Activated CD4-positive, alpha-beta memory T cell treated with anti-CD3 and anti-CD28 coated beads, Interleukin-2, amount 10 ng/mL, durations not matched to agents 7 days and 5 days (primary cell): ENCODE measurements at places on chromosomes 6 and 20. TPM values are rescaled to one million over a fixed set of nuclear protein-coding genes. Genes with fewer than 3 reads are reported as not detected.

HAO1 gene
- total RNA-seq: not detected

HMGCLL1 gene
- total RNA-seq: not detected

SLC22A2 gene
- total RNA-seq: not detected

GRCh38 chr6:98039904-98040607 lies 757.0 kb upstream of the MMS22L start:
- H3K4me3 ChIP-seq: no peak overlapping the region
- DNase-seq: no peak
- H3K27me3 ChIP-seq: no peaks in the 10 kb centered on the region
- no peaks in the 10 kb centered on the region for H3K36me3 ChIP-seq
- H3K4me1 ChIP-seq: no peaks in the 10 kb centered on the region

DNA sequence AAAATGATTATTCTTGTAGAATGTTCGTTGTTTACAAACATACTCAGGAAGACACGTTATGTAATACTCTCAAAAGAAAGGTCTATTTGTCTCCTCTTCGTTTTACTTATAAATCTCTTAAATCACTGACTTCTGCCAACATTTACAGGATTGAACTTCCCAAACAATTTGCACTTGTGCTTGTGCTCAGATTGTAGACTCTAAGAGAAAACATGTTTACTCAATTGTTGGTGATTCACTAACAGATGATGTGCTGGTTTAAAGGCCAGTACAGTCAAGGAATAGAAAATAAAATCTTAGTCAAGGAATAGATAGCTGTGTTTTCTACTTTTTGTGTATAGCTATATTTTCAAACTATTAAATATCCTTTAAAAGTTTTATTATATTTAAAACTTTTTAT lies 172.8 kb downstream of the GJA1 start:
- no peaks in the 10 kb centered on the region for H3K4me1 ChIP-seq
- DNase-seq: no peak
- H3K36me3 ChIP-seq: no peaks in the 10 kb centered on the region
- no peak overlapping the region for H3K4me3 ChIP-seq
- no peak overlapping the region for H3K27ac ChIP-seq
- no peaks in the 10 kb centered on the region for H3K27me3 ChIP-seq

- H3K4me1 ChIP-seq: peaks cover 93% of the 10 kb centered on the region
- H3K27ac ChIP-seq: peak overlapping the region; percentile 91
- H3K36me3 ChIP-seq: no peaks in the 10 kb centered on the region
Observed at GRCh38 chr6:142846883-142847287, 98.1 kb downstream of the HIVEP2 start.

DNA sequence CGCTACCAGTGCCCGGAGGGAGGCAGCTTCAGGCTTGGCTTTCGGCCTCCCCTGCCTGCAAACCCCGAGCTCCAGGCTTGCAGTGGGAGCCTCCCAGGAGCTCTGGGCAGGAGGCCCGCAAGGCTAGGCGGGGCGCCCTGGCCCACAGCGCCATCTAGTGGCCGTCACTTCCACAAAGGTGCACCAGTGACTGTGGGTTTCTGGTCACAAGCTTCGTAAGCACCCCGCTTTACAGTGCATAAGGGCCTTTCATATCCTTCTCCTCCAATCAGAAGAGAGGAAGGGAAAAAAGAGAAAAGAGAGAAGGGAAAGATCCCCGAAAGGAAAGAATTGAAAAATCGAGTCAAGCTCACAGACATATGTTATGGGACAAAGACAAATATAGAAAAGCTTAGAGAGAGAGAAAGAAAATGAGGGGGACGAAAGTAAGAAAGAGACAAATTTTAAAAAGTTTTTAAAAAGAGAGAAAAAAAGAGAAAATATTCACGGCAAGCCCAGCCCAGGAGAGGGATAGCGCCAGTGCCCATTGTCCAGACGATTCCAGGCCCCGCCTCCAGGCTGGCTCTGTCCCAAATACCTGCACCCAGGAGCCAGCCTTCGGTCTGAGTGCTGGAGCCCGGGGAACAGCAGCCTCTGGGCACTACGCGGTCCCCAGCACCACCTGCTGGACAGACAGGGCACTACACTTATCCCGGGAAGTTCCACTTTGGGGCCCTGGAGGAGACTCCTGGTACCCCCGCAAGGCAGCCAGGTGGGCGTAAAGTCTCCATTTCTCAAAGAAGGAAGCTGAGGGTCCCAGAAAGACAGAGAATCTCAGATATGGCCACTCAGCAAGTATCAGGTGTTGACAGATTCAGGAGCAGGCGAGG lies 207.1 kb downstream of the PREX1 start:
- H3K27me3 ChIP-seq: no peaks in the 10 kb centered on the region
- peaks cover 14% of the 10 kb centered on the region for H3K36me3 ChIP-seq
- peaks cover 21% of the 10 kb centered on the region for H3K4me1 ChIP-seq
- H3K27ac ChIP-seq: peak overlapping the region; percentile 67

DNA sequence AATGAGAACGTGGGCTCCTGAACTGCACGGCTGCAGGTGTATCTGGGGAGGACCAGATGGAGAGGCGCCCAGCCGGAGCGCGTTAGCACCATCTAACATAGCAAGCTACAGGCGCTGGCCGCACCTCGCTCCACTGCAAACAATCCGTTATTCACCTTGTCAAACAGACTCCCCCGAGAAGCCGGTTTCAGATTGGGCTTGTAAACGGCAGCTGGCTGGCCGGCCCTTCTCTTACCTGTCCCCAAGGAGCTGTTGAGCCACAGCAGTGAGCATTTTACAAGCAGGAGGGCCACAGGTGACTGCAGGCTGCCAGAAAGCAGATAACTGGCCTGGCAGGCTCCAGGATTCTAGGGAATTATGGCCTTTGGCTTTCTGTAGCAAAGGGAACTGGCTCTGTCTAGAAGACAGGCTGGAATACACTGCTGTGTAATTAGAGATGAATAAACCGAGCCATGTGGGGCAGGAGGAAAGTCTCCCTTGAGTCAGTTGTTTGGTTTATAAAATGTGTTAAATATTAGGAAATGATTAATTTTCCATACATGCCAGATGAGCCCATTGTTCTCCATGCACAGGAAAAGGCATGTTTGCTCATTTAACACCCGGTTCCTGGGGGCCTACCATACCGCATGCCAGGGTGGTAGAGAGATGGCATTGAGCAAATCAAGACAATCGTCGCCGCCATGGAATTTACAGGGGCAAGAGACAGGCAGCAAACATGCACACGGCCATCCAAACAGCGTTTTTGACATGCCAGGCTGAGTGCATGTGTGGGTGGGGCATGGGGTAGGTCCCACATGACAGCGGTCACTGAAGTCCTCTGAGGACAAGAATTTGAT lies 159.3 kb downstream of the NFATC2 start:
- DNase-seq: no peak
- no peaks in the 10 kb centered on the region for H3K27me3 ChIP-seq
- H3K27ac ChIP-seq: no peak overlapping the region
- H3K4me3 ChIP-seq: no peak overlapping the region
- peaks cover 38% of the 10 kb centered on the region for H3K36me3 ChIP-seq
- peaks cover 51% of the 10 kb centered on the region for H3K4me1 ChIP-seq

GRCh38 chr6:128246472-128247260 lies 273.7 kb downstream of the PTPRK start:
- no peak overlapping the region for H3K27ac ChIP-seq
- H3K27me3 ChIP-seq: no peaks in the 10 kb centered on the region
- no peak overlapping the region for H3K4me3 ChIP-seq
- H3K36me3 ChIP-seq: no peaks in the 10 kb centered on the region
- no peak for DNase-seq

GRCh38 chr6:148760568-148761526 lies 14.0 kb downstream of the UST start:
- H3K27me3 ChIP-seq: peaks cover 60% of the 10 kb centered on the region
- H3K36me3 ChIP-seq: no peaks in the 10 kb centered on the region
- peak overlapping the region; percentile 61 for H3K27ac ChIP-seq
- peak overlapping the region; percentile 59 for H3K4me3 ChIP-seq
- peaks cover 46% of the 10 kb centered on the region for H3K4me1 ChIP-seq

- H3K4me1 ChIP-seq: no peaks in the 10 kb centered on the region
- no peak overlapping the region for H3K27ac ChIP-seq
- DNase-seq: no peak
- no peak overlapping the region for H3K4me3 ChIP-seq
Observed at GRCh38 chr6:56259234-56260077, 12.1 kb upstream of the COL21A1 start.

- no peak overlapping the region for H3K27ac ChIP-seq
- DNase-seq: no peak
- no peaks in the 10 kb centered on the region for H3K27me3 ChIP-seq
- no peaks in the 10 kb centered on the region for H3K4me1 ChIP-seq
- peaks cover 12% of the 10 kb centered on the region for H3K36me3 ChIP-seq
Observed at GRCh38 chr6:161019324-161019839, 27.8 kb downstream of the MAP3K4 start.

- peaks cover 4% of the 10 kb centered on the region for H3K36me3 ChIP-seq
- H3K4me3 ChIP-seq: no peak overlapping the region
- no peak overlapping the region for H3K27ac ChIP-seq
- no peak for DNase-seq
Observed at GRCh38 chr6:151213352-151213751, 26.4 kb upstream of the AKAP12 start.

GRCh38 chr20:38418509-38419204 lies 16.5 kb downstream of the SNHG17 start:
- H3K4me1 ChIP-seq: peaks cover 5% of the 10 kb centered on the region
- H3K27me3 ChIP-seq: no peaks in the 10 kb centered on the region
- DNase-seq: no peak
- peaks cover 71% of the 10 kb centered on the region for H3K36me3 ChIP-seq
- no peak overlapping the region for H3K27ac ChIP-seq
